ENCODE measurements at places on chromosomes 13 and 19.

- DNase-seq: no peak
Measured at GRCh38 chr19:20186174-20186573, 19.2 kb downstream of the ZNF486 start.

DNA sequence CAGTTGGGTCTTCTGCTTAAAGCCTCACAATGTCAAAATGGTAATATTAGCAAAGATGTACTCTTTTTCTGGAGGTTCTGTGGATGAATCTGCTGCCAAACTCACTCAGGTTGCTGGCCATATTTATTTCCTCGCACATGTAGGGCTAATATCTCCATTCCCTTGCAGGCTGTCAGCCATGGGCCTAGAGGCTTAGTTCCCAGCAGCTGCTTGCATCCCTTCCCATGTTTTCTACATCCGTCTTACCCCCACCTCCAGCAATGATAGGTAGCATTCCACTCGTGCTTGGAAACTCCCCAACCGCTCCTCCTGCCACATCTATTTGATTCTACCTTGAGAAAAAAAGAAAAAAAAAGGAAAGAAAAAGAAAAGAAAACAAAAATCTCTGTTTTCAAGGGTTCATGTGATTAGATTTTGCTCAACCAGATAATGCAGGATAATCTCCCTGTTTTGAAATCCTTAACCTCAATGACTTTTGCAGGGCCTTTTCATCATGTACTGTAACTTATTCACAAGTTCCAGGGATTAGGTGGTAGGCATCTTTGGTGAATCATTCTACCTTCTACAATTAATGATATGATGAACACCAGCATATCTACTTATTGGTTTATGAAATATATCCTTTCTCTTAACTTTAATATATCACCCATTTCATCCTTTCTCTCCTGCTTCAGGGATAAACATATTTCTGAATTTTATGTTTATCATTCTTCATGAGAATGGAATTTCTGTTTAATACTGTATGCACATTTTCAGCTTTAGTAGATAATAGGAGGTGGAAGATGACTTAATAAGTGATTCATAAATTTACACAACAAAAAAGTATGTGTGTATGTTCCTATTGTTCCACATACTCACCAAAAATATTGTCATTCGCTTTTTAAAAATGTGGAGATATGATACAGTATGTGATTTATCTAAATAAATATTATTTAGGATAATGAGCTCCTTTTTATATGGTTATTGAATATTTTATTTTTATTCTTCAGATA lies 931.9 kb downstream of the SLITRK5 start:
- DNase-seq: no peak

- DNase-seq: no peak
Measured at GRCh38 chr19:18167975-18168645, 5.5 kb upstream of the IFI30 start.

- peak; percentile 15 for DNase-seq
Measured at GRCh38 chr19:56595548-56595899, 422 bp downstream of the ZNF71 start.

DNA sequence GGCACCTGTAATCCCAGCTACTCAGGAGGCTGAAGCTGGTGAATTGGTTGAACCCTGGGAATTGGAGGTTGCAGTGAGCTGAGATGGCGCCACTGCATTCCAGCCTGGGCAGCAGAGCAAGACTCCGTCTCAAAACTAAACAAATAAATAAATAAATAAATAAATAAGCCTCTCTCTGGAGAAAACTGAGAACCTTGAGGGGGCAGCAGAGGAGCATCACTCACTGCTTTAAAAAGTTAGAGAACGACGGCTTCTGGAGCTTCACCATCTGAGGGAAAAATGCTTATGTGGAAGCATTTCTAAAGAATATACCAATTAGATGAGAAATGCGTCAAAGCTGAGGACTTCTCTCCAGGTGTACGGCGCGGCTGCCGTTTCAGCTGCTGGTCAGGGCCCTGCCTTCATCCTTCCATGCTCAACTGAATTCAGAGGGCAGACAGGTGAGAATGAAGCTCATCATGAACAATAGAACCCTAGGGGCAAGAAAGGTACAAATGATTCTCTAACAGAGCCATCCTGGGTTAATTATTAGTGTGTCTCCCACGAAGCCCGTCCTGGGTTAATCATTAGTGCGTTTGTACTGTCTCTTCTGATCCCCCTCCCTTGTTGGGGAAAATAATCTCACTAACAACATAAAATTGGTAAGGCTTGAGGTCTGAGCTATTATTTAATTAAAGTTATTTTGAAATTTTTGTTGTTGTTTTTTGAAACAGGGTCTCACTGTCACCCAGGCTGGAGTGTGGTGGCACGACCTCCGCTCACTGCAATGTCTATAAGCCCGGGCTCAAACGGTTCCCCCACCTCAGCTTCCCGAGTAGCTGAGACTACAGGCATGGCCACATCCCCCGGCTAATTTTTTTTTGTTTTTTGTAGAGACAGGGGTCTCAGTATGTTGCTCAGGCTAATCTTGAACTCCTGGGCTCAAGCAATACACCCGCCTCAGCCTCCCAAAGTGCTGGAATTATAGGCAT lies 80.1 kb downstream of the IPO5 start:
- peak; percentile 77 for DNase-seq

- no peak for DNase-seq
Measured at GRCh38 chr13:82501834-82502233, 1380.4 kb downstream of the SLITRK1 start.

All from fibroblast of skin of right quadriceps (primary cell).